ENCODE measurements at places on chromosomes 2 and 18.

- no peak for DNase-seq
These were observed 52.7 kb upstream of the ODC1 start for GRCh38 chr2:10500601-10501361.

- DNase-seq, result peak; percentile 45
These were observed 18.5 kb upstream of the NTSR2 start for GRCh38 chr2:11688222-11689069.

GRCh38 chr2:135890835-135891234 lies 14.6 kb upstream of the MCM6 start:
- no peak for DNase-seq

- DNase-seq, result no peak
These were observed 182.7 kb downstream of the ANTXR1 start for GRCh38 chr2:69195706-69196105.

GRCh38 chr2:102674370-102674769 lies 55.0 kb downstream of the SLC9A2 start:
- no peak for DNase-seq

GRCh38 chr2:69007603-69008002 lies 5.4 kb upstream of the ANTXR1 start:
- DNase-seq, result no peak

GRCh38 chr2:8281950-8282857 lies 399.7 kb upstream of the ID2 start:
- DNase-seq, result no peak

- DNase-seq, result no peak
These were observed 475 bp downstream of the B3GNT2 start for GRCh38 chr2:62196278-62196901.

GRCh38 chr2:96860065-96861029 lies 2.5 kb upstream of the ANKRD39 start:
- DNase-seq, result no peak

GRCh38 chr2:174965992-174966744 lies 39.0 kb downstream of the CHN1 start:
- DNase-seq, result no peak

GRCh38 chr2:73203055-73203681 lies 794 bp downstream of the NOTO start:
- DNase-seq, result peak; percentile 10

DNA sequence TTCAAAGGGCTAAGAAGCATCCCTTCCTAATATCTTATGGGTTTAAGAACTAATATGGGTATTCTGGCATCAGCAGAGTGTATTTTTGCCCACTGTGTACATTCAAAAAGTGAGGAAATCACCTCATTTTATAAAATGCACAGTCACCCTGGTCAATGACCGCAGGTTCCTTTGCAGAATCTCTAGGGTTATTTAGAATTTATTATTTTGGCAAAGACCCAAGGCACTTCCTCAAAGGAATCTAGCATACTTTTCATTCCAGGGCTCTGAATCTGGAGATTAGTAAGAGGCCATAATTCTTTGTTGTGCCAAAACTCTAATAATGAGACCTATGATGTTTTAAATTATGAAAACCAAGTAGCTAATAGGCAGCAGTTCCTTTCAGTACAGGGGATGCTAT lies 27.2 kb upstream of the CDH2 start:
- no peak for DNase-seq

DNA sequence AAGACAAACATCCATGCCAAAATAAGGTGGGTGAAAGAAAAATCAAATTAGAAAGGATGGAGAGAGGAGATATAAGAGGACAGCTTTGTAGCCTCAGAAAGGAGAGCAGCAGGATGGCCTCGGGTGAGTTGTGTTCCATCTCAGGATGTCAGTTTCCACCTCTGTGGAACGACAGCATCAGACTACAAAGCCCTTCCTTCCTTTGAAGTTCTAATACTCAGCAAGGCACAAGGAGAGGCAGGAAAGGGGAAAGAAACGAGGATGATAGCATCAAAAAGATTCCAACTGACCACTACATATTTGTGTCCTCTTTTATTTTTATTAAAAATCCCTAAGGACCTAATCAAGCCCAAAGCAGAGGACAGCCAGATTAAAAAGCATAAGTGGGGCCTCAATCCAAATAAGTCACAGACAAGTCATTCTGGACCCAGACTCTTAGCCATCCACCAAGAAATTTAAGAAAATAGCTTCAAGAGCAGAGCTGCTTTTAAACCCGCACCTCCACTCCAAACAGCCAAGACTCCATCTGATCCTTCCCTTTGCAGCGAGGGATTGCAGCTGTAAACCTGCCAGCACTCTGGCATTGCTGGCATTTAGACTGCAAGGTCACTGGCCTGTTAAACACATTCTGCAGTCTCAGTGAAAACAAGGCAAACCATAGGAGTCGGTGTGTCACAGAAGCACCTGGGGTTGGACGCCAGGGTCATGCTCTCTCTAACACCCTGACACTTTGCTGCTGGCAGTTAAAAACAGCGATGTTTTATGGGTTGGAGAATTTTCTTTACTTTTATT lies 314.5 kb upstream of the CHAC2 start:
- no peak for DNase-seq

- DNase-seq, result no peak
These were observed 16.3 kb upstream of the ARHGEF4 start for GRCh38 chr2:130820279-130820861.

DNA sequence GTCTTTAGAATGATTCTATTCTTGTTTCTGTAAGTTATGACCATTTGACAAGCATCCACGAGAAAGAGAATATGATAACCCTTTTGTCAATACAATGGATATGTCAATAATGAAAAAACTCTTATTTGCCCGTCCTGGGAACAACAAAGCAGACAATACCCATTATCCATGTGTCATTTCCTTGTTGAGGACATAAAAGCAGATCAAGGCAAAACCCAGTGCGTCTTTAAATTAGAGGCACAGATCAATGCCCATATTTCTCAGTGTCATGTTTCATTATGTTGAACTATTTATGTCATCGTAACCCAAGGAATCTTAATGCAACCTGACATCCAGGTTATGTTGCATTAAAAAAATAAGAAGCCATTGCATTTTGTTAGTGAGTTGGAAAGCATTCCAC lies 365.0 kb upstream of the CELF4 start:
- DNase-seq, result no peak

- DNase-seq, result no peak
These were observed 993.9 kb upstream of the POU3F3 start for GRCh38 chr2:103860016-103860415.

DNA sequence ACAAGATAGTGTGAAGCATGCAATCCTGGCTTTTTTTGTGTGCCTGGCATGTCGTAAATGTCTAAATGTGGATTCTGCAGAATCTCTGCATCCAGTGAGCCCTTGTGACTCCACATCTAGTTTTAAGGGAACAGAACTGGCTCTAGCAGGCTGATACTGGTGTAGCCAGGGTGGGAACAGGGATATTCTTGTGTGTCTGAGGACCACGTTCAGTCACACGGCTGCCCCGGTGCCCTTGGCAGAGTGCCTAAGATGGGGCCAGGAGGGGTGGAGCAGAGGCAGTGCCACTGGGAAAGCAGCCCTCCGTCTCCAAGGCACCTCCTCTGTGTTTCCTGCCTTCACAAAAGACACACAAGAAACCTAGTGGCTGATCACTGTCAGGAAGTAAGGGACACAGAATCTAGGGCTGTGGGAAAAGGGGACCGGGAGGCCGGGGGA lies 91.5 kb upstream of the PARD3B start:
- no peak for DNase-seq

GRCh38 chr2:153307223-153307622 lies 171.3 kb downstream of the RPRM start:
- DNase-seq, result no peak

DNA sequence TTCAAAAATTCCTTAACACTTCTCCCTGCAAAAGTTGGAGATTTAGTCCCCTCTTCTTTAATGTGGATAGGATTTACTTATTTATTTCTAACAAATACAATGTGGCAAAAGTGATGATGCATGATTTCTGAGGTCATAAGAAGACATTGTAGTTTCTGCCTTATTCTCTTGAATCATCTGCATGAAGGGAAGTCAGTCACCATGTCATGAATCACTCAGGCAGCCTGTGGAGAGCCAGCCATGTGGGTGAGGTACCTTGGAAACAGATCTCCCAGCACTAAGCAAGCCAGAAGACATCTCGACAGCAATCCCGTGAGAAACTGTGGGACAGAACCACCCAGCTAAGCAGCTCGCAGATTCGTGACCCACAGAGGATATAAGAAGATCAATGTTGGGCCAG lies 2.7 kb upstream of the ZC3H8 start:
- DNase-seq, result no peak

DNA sequence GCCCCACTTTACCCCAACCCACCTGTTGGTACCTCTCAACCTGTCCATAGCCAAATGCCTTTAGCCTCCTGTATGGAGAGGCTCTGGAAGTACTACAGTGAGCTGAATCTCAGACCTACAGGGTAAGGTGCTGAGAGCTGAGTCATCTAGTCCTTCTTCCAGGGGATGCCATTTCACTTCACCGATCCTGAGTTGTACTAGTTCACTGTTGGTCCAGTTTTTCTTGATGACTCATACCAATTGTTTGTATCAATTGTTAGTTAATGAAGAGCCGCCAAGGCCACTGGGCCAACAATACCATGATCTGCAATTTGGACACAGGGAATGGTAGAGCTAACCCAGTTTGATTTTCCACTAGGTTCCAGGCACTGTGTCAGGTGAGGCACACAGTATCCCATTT lies 257.0 kb downstream of the CLIP4 start:
- DNase-seq, result no peak

- DNase-seq, result no peak
These were observed 203.3 kb upstream of the FBXO11 start for GRCh38 chr2:48109491-48110204.

- no peak for DNase-seq
These were observed 1043.9 kb upstream of the POU3F3 start for GRCh38 chr2:103809941-103810441.

- no peak for DNase-seq
These were observed 31.6 kb downstream of the RAB27B start for GRCh38 chr18:54859667-54860421.

DNA sequence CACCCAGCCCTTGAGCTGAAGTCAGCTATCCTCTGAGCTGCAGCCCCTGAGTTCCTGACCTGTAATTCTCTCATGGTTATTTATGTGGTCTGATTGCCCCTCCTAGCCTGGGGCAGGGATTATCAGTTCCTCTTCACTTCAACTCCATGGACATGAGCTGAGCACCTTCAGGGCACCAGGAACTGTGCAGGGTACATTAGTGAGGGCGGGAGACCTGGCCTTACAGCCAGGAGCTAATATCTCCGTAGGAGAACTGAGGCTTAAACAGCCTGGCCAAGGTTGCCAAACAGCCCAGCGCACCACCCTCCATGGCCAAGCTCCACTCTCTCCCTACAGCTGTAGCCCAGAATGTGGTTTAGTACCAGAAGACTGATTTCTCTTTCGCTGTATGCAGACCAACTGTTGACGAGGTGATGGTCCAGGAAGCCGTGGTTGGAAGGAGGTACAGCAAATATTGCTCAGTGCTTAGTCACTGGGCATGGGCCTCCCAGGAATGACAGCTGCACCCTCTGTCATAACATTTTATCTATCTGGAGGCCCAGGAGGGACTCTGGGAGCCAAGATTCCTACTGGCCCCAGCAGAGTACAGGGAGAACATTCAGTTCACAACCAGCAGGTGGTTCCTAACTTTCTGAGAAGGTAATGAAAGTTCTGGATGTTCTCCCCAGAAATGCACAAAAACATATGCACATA lies 228.7 kb upstream of the SIX2 start:
- no peak for DNase-seq

DNA sequence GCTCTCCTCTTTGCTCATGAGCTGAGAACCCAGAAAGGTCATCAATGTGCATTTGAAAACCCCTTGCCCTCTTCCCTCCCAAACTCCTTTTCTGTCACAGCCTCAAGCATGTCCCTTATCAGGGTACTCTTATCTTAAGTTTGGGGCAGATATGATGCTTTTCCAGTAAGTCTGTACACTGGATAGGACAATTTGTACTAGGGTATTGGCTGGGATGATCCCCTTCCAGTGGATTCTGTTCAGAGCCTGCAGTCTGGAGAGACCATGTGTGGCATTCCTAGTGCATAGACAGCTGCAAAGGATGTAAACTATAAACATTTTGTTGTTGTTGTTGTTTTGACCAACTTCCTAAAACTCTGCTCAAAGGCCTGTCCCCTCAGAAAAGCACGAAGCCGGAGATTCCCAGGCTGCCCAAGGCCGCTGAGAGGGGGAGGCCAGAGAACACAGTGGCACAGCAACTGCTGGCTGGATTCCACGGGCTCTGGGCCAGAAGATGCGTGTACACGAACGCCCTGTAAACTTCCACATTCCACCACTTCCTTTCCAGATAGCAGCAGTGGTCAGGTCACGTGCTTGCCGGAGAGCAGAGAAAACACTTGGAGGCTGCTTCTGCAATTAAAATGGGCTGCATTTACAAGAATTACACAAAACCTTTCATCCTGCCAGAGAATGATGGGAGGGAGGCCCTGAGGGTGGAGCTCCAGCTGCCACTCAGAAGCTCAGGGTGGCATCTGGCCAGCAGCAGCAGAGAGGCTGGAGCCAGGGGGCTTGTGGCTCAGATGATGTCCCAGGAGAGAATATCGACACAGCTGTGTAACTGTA lies 42.1 kb downstream of the BMP10 start:
- DNase-seq, result peak; percentile 58

- DNase-seq, result no peak
These were observed 10.8 kb upstream of the SMAD7 start for GRCh38 chr18:48961547-48961946.

DNA sequence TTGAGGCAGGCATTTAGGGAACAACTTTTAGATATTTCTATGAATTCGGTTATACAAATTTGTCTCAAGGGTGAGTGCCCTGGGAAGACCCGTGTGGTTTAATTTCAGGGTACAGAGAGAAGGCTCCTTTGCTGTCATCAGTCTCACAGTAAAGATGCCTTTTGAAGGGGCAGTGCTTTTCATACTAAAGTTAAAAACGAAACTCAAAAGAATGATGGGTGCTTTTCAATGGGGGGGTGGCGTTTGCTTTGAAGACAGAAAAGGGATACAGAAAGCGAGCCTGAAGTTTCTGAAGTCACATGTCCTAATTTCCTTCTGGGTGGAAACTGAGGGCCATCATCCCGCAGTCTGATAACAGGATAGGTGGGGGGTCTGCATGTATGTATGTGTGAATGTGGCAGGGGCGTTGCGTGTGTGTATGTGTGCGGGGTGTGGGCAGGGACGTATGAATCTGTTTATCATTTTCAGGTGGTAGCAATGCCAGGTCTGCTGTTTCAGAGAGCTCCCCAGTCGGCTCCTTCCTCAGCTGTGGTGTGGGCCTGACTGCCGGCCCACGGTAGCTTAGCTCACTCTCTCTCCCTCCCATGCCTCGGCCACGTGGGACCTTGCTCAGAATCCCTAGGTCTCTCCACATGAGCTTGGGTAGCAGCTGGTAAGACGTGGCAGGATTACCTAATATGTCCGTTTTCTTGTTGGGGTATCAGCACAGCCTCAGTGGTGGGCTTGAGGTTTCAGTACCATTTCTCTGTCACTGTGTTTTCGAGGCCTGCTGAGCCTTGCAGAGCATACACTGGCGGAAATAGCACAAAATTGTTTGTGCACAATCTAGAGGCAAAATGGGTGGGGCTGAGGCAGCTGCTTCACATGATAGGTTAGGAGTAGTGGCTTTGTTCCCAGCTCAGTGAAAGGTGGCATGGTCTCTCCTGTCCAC lies 32.7 kb downstream of the ARHGAP25 start:
- peak; percentile 80 for DNase-seq
